ENCODE measurements at places on chromosomes 7 and 10.

DNA sequence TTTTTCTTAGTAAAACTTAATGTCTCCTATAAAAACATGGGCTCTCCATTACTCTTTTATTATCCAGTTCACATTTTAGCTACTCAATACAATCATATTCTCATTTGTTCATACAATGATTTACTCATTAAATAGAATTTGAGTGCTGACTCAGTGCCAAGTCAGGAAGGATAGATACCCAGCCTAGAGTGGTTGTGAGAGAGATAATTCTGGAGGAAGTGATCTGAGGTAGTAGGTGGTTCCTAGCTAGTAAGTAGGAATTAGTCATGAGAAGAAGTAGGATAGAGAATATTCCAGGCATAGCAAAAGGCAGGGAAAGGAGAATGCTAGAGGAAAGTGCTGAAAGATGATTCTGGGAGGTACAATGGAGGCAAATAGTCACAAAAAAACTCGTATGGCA, 133.5 kb upstream of the MBL2 start:
- DNase-seq, result no peak

DNA sequence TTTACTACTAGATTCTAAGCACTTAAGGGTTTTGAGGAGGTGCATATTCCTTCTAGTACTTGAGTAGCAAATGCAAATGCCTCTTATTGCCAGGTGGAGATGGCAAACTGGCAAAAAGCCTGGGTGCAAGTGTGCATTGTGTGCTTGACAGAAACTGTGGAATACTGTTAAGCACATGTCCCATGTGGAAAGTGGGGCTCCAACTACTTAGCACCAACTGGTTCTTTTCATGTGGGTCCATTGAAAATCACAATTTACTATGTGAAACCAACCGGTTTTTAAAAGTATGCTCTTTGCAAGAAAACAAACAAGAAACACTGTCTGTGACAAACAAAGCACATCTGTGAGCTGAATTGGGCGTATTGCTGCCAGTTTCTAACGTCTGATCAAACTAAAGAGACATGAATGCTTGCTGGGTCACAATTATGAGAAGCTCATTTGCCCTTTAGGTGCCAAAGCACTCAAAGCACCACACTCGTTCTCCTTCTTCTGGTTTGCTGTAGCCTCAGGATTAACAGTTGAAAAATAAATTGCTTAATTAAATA, 197.4 kb downstream of the SEMA3E start:
- DNase-seq, result no peak

GRCh38 chr7:11831156-11831735, 752 bp downstream of the THSD7A start:
- no peak for DNase-seq

GRCh38 chr10:16458166-16458955, 21.6 kb downstream of the PTER start:
- DNase-seq, result no peak

GRCh38 chr7:158676171-158676840, 28.3 kb downstream of the NCAPG2 start:
- DNase-seq, result no peak

GRCh38 chr10:132926777-132927650, 15.4 kb downstream of the CFAP46 start:
- DNase-seq, result no peak

DNA sequence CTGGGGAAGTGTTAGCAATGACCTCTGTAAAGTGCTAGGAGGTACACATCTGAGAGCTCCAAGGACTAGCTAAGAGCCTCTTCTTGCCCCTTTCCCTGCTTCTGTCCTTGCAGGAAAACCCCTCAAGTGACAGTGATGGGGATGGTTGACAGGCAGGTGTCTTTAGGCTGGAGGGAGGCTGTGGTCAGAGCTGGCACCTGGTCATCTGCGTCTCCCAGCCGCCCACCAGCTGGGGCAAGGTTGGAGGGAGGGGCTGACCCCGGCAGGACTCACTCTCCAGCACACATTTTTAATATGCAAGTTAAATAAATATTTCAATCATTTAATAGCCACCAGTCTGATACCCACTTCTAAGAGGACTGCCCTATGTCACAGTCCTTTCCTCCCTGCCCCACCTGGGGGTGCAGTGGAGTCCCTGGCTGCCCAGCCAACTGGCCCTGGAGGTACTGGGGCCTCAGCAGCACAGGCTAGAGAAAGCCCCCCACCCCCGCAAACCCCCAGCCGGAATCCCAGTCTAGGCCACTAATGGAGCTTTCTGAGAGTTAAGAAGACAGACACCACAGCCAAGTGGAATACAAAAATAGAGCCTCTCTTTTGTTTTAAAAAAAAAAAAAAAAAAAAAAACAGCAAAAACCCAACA, 6.3 kb downstream of the FGF8 start:
- DNase-seq, result no peak

DNA sequence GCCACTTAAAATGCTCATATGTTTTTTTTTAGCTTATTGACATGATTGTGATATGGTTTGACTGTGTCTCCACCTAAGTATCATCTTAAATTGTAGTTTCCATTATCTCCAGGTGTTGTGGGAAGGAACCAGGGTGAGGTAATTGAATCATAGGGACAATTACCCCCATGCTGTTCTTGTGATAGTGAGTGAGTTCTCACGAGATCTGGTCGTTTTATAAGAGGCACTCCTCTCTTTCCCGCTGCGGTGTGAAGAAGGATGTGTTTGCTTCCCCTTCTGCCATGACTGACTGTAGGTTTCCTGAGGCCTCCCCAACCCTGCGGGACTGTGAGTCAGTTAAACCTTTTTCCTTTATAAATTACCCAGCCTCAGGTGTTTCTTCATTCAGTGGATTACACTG, 80.5 kb upstream of the ETV1 start:
- DNase-seq, result no peak

GRCh38 chr7:133419041-133419440, 166.2 kb downstream of the EXOC4 start:
- no peak for DNase-seq

DNA sequence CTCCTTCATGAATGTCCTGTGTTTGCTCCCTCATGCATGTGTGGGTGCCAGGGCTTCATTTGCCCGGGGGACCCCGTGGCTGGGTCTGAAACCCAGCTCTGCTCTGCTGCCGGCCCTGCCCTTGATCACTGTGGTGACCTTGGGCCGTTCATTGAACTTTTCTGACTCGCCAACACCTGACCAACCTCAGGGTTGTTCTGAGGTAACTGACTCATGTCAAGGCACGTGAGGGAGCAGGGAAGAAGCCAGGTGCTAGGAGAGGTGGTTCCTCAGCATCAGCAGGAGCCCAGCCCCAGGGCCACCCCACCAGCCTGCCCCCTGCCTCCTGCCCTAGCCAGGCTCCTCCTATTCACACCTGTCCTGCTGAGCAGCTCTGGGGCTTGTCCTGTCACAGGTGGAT, 47.9 kb downstream of the TBATA start:
- no peak for DNase-seq

- no peak for DNase-seq
Observed at GRCh38 chr7:253581-254336, 36.2 kb upstream of the FOXL3 start.

GRCh38 chr10:81502677-81503359, 372.2 kb upstream of the NRG3 start:
- DNase-seq, result no peak

DNA sequence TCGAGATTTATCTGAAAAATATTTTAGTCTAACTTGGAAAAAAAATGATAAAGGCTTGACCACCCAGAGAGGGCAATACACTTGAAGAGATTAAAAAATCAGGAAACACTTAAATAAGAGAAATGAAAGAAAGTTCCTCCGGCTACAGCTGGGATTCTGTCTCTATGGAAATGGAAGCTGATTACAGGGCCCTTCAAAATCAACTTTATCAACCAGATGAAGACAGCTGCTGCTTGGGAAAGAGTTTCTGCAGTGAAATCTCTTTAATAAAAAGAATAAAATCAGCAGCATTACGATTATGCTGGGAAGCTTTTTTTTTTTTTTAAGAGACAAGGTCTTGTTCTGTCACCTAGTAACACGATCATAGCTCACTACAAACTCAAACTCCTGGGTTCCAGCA, 4.5 kb downstream of the RSU1 start:
- no peak for DNase-seq

DNA sequence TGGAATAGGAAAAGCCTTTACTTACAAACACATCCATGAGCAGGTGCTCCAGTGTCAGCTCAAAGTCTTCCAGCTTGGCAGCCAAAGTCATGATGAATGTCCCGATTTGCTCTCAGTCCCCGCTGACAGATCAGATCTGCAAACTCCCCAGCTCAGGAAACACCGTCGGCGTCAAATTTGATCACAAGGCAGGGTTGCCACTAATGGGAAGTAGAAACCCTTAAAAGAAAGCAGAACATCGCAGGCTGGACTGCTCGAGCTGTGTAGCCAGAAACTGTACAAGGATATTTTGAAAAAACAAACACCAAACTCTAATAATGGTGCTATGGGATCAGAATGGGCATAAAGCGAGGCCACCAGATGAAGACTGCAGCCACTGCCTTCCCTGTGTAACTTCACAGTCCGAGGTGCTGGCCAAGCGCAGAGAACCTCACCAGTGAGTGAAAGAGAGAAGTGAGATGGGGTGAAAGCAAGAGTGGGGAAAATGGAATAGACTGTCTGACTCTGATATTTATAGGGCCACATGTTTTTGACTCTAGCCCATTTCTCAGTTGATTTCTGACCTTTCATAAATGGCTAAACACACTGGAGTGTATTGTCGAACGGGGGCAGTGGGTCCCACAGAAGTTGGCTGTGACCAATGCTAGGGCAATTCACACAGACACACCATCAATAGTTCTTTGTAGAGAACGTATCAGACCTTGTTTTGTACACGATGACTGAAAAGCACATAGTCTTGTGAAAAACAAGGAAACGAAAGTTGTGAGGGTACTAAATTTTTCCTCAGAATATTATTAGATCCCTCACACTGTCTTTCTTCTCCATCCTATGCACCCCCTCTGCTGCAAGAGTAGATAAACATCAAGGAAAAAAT, 306.2 kb downstream of the FRMD4A start:
- no peak for DNase-seq

DNA sequence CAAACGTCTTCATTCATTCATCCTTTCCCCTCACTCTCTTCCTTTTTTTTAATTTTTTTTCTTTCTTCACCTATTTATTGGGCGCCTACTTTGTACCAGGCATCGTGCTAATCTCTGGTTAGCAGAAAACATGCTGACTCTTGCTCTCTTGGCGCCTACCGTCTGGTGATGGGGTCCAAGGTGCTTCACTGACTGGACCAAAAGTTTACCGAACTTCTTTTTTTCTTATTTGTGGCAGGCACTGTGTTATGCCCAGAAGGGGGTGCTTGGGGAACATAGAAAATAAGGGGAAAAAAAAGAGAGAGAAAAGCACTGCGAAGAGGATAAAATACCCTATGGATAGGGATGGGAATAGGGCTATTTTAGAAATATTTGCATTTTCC, 505 bp upstream of the FAM204A start:
- no peak for DNase-seq

DNA sequence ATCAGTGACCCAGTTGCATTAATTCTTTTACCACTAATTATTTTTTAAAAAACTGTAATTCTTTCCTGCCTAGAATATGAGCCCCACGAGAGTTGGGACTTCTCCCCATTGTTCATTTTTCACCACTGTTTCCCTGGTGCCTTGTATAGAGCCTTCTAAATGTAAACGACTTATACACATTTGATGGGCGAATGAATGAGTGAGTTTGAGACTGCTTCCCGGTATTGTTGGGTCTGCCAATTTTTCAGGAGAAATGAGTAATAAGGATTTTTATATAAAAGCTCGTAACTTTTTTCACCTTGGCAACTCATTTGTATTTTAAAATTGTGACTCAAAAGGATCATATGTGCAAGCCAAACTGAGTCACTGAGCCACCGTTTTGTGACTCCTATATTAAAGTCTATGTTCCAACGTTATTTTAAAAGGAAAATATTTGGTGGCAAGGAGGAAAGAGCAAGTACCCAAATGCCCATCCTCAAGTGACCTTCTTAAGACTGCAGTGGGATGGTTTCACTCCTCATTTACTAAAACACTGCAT, 621.3 kb downstream of the KCNMA1 start:
- DNase-seq, result no peak

GRCh38 chr10:68594405-68594804, 34.3 kb downstream of the TET1 start:
- DNase-seq, result no peak

- DNase-seq, result no peak
Observed at GRCh38 chr7:123643495-123644441, 11.9 kb upstream of the LMOD2 start.

- DNase-seq, result no peak
Observed at GRCh38 chr7:88279323-88279722, 27.4 kb downstream of the STEAP4 start.

GRCh38 chr10:27687326-27687725, 58.3 kb downstream of the MKX start:
- no peak for DNase-seq

- no peak for DNase-seq
Observed at GRCh38 chr7:159142199-159142598, 2.5 kb downstream of the VIPR2 start.

DNA sequence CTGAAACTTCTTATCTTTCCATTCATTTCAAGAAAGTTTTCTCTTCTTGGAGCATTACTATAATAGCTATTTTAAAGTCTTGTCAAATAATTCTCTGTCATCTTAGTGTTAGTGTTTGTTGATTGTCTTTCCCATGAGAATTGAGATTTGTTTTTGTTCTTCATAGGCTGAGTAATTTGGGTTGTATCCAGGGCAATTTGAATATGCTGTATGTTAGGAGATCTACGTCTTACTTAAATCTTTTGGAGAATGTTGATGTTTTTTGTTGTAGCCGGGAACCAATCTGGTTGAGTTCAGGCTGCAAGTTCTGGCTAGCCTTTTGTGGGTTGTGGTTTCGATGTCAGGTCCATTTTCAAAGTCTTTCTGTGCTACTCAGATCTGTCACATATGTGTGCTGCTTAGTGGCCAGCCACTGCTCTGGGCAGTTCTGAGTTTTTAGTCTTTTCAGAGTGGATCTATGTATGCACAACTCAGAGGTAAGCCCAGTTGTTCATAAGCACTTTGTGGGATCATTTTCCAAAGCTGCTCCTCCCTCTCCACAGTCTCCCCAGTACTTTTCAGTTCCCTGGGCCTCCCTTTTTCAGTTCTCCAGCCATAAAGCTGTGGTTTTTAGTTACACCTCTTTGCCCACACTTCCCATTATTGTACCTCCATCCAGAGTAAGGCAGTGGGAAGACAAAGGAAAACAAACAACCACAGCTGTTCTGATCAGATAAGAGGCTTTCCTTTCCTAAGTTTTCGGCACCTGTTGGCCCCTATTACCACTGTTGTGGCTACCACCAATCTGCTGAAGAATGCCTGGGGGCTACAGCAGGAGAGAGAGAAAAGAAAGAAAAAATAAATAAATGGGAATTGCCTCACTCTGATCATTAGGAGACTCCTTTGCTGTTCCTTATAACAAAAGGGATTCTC, 4.7 kb upstream of the CCNJ start:
- DNase-seq, result no peak

All from hematopoietic multipotent progenitor cell treated with erythropoietin and hydrocortisone succinate and interleukin-3 and kit ligand, for 8 days (in vitro differentiated cells).